Stimulated activated CD8-positive, alpha-beta memory T cell treated with anti-CD3 and anti-CD28 coated beads, Interleukin-15, amount 100 ng/mL, for 4 hours (primary cell): ENCODE measurements at places on chromosomes 5 and 9.

- DNase-seq: no peak
Measured at GRCh38 chr9:116687754-116688135, 640 bp downstream of the TRIM32 start.

DNA sequence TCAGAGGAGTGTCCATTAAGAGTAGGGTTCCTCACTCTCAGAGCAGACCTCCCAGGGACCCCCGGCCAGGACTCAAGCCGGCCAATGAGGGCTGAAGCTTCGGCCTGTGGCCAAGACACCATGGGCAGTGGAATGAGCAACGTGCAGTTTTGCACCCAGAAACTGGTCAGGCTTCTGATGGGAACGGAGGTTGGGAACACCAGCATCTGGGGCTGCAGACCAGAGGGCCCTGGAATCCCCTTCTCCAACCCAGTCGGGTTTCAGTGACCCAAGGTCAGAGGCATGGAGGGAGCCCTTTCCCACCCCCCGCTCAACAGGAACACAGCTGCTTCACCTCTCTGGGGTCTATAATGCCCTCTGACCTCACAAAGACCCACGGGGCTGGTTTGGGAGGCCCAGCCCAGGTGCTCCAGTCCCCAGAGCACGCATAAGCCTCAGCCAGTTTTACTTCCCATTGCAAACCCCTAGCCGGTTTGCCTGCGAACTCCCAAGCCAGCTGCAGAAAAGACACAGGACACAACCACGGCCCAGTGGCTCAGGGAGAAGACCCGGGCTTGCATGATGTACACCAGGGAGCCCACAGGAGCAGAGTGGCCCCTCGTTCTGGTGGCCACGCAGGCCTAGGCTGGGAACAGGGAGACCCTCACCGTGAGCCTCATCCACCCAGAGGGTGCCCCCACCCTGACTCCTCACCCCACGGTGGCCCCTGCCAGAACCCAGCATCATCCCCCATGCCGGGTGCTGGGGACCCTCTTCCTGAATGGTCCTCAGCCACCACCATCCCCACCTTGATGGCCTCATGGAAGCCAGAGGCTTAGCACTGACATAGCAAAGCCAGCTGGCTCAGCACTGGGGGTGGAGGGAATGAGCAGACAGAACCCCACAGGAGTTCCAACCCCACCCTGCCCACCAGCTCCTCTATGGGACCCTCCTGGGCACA lies 30.6 kb downstream of the VAV2 start:
- no peak for DNase-seq

DNA sequence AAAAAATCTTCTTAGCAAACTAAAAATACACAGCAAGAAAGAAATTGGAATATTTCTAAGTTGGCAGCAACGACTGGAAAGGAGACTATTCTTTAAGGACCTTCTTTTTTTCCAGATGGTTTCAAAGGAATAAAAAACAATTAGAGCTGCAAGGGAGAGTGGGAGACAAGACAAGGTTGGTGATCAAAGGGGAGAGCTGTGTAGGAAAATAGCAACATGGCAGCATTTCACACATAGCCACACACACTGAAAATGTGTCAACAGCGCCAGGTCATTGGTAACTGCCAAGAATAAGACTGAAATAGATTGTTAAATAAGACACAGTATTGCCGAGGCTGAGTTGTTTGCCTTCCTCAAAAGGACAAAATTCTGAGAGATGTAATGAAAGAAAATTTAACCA lies 88.1 kb upstream of the TLE1 start:
- no peak for DNase-seq

DNA sequence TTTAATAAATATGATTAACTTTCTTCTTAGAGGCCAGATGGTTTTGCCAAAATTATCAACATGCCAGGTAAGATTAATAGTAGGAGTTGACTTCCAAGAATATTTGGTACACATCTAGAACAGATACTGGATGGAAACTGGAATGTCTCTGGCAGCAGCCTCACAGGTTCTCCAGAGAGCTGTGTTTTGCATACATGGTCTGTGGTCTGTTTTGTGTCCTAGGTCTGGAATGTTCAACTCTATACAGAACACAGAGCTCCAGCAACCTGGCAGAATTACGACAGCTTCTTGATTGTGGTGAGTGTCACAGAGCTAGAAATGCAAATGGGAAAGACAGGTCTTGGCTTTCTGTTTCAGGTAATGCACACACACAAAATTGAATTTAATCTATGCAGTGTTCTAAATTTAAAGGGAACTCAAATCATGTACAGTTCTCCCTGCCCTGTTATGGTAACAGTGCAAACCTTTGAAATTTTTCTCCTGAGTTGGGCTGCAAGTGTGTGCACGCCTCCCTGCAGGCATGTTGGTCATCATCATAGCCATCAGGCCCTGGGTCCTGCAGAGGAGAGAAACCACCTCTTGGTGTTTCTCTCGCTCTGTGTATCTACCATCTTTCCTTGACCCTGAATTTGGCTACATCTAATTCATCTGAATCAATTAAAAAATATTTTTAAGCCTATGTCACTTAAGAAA lies 58.3 kb downstream of the PIK3R1 start:
- DNase-seq: no peak

DNA sequence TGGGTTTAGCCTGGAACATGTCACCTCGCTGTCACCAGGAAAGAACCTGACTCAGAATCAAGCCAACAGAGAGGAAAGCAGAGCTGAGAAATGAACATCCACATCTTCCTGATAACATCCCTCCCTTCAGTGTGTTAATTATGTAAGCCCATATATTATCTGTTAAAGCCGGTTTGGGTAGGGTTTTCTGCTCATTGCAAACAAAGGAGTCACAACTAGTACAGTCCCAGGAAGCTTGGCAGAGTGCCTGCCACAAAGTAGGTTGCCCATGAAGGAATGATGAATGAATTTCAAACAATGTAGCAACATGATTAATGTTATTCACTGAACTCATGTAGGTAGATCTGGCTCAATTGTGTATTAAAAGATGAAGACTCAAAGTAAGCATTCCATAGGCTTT lies 10.4 kb upstream of the PPARGC1B start:
- DNase-seq: no peak

DNA sequence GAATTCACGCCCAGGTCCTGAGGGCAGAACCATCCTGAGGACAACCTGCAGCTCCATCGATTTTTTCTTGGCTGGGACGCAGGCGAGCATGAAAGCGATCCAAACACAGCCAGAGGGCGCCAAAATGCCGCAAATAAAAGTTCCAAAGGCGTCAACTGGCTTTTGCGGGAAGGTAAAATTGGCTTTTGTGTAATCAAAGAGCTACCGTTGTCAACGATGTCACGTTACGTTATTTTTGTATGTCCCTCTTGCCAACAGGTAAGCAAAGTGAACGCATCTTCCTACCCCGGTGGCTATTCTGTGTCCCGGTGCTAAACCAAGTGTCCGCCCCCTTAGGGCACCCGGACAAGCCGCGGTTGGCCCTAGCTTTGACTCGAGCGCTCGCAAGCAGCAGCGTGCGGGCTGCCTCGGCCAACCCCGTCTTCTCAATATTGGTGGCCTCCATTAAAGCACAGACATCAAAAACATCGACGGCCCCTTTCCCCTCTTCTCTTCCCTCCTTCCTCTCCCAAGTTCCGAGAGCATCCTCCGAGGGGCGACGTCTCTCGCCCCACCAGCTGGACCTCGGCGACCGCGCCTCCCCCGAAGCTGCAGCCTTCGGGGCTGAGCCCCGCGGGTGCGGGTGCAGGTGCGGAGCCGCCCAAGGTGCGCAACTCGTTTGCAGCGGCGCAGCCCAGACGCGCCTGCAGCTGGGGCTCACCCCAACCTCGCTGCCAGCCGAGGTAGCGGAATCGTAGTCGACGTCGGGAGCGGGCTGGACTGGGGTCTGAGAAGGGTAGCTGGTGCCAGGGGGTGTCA lies 1.1 kb upstream of the BASP1 start:
- DNase-seq: no peak

DNA sequence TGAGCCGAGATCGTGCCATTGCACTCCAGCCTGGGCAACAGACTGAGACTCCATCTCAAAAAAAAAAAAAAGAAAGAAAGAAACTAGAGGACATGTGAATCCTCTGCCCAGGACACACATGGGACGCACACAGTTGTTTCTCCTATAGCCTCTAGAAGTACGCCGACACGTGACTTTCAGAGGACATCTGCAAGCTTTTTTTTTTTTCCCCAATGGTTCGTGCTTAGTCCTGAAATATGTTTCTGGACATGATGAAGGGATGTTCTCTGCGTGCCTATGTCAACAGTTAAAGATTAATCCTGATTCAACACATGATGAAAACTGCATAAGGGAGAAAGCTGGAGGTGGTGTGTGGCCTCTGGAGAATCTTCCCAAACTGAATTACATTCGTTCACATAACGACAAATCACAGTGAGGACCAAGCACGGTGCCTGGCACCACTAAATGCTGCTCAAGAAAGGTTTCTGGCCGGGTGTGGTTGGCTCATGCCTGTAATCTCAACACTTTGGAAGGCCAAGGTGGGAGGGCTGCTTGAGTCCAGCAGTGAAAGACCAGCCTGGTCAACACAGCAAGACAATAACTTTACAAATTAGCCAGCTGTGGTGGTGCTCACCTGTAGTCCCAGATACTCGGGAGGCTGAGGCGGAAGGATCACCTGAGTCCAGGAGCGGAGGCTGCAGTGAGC lies 9.8 kb downstream of the COL23A1 start:
- no peak for DNase-seq

- DNase-seq: no peak
Measured at GRCh38 chr9:27800159-27800558, 226.9 kb upstream of the C9orf72 start.

GRCh38 chr5:117103703-117104102 lies 529.1 kb upstream of the SEMA6A start:
- DNase-seq: no peak

GRCh38 chr9:118459913-118460312 lies 755.7 kb downstream of the TLR4 start:
- DNase-seq: no peak

DNA sequence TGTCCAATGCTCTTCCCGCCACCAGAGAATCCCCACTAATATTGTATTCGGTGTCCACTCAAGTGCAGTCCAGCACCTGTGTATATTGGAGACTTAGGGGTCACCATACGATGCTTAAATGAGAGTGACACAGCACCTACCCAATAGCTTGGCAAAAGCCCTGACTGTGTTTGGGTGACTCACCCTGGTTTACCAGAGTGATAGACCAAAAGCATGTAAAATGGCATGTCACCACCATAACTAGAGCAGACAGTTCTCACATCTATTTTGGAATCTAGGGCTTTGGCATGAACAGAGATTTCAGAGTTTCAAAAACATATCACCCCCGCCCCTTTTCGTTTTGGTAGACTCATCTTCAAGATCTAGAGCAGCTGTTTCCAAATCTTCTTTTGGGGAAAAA lies 217.3 kb upstream of the RASEF start:
- DNase-seq: no peak

DNA sequence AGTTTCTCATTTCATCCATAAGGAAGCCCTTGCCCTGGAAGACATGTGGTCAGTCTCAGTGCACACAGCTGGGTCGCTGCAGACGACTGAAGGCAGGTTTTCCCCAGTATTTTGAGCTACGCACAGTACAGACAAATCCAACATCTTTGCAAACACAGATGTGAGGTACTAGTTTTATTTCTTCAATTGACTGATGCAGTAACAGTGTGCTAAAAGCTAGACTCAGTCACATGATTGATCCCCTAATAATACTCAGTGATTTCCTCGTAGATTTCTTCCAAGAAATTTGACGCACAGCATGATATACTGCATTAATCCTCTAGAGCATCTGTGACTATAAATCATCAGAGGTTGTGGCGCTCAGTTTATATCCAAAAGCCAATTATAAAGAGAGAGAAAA lies 346.1 kb downstream of the DIRAS2 start:
- no peak for DNase-seq

- no peak for DNase-seq
Measured at GRCh38 chr9:31005086-31005665, 1379.3 kb upstream of the ACO1 start.

- no peak for DNase-seq
Measured at GRCh38 chr5:119382169-119382568, 26.4 kb downstream of the TNFAIP8 start.

GRCh38 chr9:124621371-124622328 lies 114.5 kb upstream of the NR5A1 start:
- peak; percentile 8 for DNase-seq

GRCh38 chr9:81589819-81590218 lies 99.5 kb downstream of the TLE1 start:
- DNase-seq: no peak

DNA sequence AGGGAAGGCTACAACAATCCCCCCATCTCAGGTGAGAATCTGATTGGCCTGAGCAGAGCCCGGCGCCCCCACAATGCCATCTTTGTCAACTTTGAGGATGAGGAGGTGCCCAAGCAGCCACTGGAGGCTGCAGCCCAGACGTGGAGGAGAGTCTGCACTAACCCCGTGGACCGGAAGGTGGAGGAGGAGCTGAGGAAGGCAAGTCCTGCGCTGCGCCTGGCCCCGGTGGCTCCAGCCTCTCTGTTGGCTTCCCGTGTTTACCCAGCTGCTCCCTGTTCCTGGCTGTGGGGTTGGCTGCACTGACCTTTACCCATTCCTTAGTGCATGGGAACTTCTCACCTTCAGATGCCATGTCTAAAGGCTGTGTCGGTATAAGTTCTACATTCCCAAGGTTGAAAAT lies 11.0 kb upstream of the CEL start:
- DNase-seq: no peak

GRCh38 chr5:142353071-142353472 lies 28.3 kb upstream of the SPRY4 start:
- no peak for DNase-seq

GRCh38 chr5:80231243-80231642 lies 24.6 kb downstream of the SERINC5 start:
- DNase-seq: no peak

- DNase-seq: no peak
Measured at GRCh38 chr5:66828046-66828547, 231.9 kb downstream of the MAST4 start.

GRCh38 chr9:13939134-13939533 lies 374.8 kb downstream of the NFIB start:
- no peak for DNase-seq

DNA sequence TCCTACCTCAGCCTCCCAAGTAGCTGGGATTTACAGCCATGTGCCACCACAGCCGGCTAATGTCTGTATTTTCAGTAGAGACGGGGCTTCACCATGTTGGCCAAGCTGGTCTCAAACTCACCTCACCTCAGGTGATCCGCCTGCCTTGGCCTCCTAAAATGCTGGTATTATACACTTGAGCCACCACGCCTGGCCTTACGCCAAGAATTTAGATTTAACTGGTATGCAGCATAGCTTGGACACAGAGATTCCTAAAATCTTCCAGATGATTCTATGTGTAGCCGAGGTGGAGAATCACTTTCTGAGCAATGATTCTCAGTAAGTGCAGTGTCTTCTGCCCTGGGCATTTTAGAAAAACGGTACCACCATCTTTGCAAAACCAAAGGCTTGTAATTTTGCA lies 74.1 kb downstream of the HABP4 start:
- no peak for DNase-seq

- DNase-seq: no peak
Measured at GRCh38 chr5:148793261-148793660, 33.1 kb upstream of the ADRB2 start.

DNA sequence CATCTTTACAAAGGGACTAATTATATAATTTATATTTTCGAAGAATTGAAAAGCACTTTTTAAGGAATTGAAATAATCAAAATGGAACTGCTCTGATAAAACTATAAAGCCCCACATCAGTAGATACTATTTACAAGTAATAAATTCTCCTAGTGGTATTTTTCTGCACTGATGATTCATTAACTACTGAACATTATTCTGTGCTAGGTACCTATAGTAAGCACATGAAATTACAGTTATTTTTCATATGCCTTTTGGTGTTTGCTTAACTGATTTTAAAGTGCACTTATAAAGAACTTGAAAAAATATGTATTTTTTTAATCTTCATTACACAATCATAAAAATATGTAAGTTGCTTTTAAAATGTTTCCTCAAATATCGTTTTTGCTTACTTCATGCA lies 123.0 kb downstream of the MAN2A1 start:
- DNase-seq: no peak
